NCI-H510A (cell line): ENCODE measurements at places on chromosomes 16 and 17.
A peak's percentile ranks its signal among the peaks of the same experiment; 100 is the strongest.

GRCh38 chr16:80684906-80685305, 119.5 kb downstream of the CDYL2 start:
- DNase-seq: no peak

- DNase-seq: no peak
Observed at GRCh38 chr16:81639348-81639747, 139.7 kb upstream of the PLCG2 start.

DNA sequence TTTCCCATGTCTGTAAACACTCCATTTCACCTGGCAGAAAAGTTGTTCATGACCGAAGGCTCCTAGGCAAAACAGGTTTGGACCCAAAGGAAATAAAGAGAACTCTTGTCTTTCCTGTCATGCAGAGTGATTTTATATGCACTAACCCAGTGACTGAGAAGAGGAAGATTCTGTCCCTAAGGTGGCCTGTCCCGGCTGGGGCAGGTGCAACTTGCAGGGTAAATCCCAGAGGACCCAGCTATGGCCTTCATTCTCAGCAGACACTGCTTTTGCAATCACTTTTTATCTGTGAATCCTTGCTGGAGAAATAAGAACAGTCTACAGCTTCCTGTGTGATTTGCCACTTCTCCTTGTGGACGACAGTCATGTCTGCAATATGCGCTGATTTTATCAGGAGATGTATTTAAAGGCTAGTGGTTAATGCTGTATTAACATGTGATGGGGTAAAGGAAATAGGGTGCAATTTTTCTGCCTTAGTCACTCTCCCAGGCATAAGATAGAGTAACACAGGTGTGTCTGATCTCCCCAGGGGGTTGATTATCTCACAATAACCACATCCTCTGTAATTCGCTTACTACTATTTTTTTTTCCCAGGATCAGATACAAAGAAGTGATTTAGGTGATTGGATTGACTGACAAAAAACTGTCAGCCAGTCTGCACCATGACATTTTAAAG, 696.8 kb upstream of the SOX9 start:
- no peak for DNase-seq

DNA sequence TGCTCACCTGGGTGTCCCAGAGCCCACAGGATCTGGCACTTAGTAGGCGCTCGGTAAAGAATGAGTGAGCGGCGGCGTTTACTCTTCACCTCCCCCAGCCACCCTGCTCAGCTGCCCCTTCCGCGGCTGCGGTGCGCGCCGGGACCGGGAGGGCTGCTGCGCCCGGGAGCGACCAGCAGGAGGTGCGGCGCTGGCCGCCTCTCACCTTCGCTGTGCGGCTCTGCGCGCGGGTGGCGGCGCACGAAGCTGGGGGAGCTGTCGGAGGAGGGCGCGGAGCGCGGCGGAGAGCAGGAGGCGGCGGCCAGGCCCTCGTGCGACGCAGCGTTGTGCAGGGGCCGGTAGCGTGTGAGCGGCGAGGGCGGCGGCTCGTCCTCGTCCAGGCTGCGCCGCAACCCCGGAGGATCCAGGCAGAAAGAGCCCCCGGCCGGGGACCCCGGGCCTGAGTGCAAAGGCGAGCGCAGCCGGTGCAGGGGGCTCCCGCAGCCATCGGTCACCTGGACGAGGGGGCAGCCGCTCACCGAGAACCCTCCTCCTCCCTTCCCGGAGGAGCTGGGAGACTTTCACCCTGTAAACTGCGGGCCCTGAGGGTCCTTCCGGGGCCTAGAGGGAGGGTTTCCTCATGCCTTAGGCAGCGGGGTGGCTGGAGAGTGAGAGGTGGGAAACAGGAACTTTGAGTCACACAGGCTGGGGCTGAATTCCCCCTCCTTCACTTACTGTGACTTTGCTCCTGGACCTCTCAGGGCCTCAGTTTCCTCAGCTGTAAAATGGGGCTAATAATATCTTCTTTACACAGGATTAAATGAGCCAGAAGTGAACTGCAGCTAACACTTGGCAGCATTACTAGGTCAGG, 12.5 kb downstream of the SAMD14 start:
- DNase-seq: peak; percentile 78

- DNase-seq: no peak
Observed at GRCh38 chr17:80820331-80820730, 171.3 kb upstream of the CHMP6 start.

- DNase-seq: no peak
Observed at GRCh38 chr16:14436401-14436955, 193.6 kb downstream of the PARN start.

DNA sequence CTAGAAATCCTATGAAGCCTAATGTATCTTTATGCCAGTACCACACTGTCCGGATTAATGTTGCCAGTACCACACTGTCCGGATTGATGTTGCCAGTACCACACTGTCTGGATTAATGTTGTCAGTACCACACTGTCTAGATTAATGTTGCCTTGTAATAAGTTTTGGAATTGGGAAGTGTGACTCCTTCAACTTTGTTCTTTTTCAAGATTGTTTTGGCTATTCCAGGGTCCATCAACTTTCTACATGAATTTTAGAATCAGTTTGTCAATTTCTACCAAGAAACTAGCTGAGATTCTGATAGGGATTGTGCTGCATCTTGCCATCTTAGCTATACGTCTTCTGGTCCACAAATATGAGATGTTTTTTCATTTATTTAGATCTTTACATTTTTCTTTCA, 68.7 kb downstream of the TBX4 start:
- no peak for DNase-seq

GRCh38 chr16:55621771-55622170, 34.0 kb upstream of the SLC6A2 start:
- DNase-seq: no peak

GRCh38 chr17:66531851-66532295, 229.5 kb downstream of the PRKCA start:
- no peak for DNase-seq

DNA sequence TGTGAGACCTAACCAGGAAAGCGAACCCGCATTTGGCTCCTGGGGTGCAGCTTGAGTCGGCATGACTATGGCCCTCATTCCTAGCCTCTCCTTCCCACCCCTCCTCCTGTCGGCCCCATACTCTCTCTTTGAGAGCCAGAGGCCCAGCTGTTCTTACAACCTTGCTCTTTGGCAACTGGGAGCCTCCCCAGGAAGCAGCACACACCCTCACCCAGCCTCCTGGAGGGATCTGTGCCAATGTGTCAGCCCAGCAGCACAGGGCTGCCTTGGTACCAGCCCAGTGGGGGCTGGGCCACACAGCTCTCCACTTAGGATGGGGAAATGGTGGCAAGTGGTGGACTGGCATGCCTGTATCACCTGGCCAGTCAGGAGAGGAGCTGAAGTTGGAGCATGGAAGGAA, 70.3 kb upstream of the LGALS9 start:
- no peak for DNase-seq

DNA sequence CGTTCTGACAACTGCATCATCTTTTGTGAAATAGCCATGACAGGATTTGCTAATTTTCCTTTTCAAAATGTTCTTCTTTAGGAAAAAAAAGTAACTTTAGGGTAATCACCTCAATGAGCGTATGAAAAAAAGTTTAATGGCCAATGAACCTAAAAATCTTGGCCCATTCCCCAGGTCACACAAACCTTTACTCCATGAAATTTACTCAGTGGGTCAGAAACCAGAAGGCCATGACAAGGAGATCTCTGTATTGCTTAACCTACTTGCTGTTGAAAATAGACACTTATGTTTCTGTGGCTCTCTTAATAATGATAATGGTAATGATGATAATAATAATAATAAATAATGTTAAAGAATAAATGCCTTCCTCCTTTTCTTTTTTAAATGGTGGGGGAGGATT, 180.8 kb upstream of the IRX3 start:
- no peak for DNase-seq

DNA sequence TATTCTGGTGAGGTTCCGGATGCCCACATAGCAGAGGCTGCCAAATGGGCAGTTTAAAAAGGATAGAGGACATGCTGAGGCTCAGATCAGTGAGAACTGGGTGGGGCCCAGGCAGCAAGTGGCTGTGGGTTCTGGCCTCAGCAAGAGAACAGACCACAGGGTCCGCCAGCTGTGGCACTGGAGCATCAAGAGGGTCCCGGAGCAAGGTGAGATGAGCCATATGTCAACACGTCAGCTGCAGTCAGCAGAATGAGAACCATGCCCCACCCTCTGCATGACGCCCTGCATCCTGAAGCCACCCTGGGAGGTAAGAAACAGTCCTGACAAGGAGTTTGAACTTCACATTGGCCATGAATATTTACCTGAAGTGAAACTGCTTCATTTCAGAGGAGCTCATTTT, 20.1 kb upstream of the CCL5 start:
- no peak for DNase-seq

- DNase-seq: no peak
Observed at GRCh38 chr16:89100601-89101302, 7.1 kb downstream of the ACSF3 start.

DNA sequence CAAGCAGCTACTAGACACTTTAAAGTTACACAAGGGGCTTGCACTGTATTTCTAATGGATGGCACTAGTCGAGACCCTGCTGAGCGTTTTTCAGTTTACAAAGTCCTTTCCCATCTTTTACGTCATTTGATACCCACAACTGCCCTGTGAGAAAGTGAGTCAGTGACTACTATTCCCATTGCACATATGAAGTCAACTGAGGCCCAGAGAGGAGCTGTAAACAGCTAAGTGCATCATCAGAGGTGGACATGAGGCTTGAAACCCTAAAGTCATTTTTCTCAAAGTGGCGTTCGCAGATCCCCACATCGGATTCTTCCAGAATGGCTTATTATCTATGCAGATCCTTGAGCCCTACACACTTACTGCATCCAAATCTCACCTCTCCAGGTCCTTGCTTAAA, 50.6 kb downstream of the TEKT5 start:
- no peak for DNase-seq

DNA sequence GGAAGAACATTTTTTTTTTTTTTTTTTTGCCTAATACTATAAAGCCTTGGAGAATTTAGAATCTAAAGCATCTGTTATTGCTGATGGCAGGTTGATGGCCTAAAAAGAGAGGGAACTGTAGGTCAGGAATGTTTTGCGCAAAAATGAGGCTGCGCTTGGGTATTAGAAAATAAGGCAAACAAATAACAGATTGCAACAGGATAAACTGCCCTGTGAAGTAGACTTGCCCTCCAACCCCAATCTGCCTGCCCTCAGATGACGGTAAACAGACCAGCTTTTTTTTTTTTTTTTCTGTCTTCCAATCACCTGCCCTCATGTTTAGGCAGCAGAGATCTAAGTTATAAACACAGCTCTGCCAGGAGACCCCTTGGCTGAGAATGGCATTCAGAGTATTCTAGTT, 3.8 kb upstream of the DHX8 start:
- no peak for DNase-seq

DNA sequence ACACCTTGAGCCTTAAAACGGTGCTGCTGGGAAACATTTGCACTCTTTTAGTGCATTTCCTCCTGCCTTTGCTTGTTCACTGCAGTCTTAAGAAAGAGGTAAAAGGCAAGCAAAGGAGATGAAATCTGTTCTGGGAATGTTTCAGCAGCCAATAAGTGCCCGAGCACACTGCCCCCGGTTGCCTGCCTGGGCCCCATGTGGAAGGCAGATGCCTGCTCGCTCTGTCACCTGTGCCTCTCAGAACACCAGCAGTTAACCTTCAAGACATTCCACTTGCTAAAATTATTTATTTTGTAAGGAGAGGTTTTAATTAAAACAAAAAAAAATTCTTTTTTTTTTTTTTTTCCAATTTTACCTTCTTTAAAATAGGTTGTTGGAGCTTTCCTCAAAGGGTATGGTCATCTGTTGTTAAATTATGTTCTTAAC, 4.4 kb downstream of the SOX9 start:
- no peak for DNase-seq

DNA sequence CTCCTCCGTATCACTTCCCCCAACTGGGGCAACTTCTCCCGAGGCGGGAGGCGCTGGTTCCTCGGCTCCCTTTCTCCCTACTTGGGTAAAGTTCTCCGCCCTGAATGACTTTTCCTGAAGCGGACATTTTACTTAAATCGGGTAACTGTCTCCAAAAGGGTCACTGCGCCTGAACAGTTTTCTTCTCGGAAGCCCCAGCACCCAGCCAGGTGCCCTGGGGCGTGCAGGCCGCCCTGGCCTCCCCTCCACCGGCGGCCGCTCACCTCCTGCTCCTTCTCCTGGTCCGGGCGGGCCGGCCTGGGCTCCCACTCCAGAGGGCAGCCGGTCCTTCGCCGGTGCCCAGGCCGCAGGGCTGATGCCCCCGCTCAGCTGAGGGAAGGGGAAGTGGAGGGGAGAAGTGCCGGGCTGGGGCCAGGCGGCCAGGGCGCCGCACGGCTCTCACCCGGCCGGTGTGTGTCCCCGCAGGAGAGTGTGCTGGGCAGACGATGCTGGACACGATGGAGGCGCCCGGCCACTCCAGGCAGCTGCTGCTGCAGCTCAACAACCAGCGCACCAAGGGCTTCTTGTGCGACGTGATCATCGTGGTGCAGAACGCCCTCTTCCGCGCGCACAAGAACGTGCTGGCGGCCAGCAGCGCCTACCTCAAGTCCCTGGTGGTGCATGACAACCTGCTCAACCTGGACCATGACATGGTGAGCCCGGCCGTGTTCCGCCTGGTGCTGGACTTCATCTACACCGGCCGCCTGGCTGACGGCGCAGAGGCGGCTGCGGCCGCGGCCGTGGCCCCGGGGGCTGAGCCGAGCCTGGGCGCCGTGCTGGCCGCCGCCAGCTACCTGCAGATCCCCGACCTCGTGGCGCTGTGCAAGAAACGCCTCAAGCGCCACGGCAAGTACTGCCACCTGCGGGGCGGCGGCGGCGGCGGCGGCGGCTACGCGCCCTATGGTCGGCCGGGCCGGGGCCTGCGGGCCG, 1.6 kb downstream of the HIC1 start:
- DNase-seq: no peak

GRCh38 chr16:13607289-13607688, 312.7 kb upstream of the ERCC4 start:
- no peak for DNase-seq

DNA sequence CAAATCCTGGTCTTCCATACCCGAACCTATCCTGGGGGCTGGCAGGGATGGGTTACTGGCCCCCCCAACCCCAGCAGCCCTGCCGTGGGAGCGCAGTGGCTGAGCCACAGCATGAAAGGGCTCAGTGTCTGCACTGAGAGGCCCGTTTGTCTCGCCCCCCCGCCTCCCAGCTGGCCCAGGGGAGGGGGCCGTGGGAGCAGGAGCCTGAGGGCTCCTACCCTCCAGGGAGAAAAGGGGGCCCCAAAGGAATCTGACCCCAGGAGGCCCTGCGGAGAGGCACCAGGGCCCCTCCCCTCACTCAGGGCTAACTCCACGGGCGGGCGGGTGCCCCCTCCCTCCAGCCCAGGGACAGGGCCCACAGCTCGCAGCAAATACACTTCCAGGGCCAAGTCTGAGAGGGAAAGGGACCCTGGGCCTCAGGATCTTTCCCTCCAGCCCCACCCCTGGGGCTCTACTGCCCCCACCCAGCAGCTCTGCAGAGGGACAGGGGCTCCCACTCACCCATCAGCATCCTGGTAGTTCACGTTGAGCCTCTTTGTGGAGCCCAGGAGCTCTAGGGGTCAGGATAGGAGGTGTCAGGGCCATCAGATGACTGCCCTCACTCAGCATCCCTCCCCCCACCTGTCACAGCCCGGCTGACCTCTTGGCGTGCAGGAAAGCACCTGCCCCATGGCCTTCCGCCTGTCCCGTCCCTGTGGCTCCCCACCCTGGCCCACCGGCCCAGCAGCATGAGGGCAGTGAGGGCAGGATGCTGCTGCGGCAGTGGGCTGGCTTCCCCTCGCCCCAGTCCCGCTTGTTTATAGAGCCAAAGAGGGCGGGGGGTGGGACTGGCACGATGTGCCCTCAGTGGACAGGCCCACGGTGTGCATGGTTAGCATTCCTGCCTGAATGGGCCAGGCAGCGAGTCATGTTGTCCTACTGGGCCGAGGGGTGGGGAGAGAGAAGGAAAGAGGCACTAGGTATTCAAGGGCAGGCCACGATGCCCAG, 7.3 kb downstream of the CASKIN2 start:
- no peak for DNase-seq

GRCh38 chr16:85541980-85542900, 70.9 kb upstream of the GSE1 start:
- no peak for DNase-seq
